ENCODE measurements at places on chromosomes 1 and 21.

- DNase-seq = no peak
Observed at GRCh38 chr1:51693419-51694155, 76.7 kb downstream of the OSBPL9 start.

DNA sequence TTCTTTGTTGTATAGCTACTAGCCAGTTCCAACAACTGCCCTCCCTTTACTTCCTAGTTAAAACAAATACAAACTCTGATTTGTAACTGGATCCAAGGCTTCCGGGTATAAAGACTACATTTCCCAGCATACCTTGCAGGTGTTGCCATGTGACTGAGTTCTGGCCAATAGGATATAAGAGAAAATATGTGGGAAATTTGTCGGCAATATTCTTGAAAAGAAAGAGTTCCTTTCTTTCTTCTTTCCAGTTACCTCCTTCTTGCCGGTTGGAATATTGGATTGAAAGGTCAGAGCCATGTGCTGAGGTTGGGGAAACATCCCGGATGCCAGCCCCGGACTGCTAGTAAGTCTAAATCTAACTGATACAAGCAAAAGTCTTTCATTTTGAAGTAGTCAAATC lies 23.0 kb upstream of the ZBTB40 start:
- peak; percentile 46 for DNase-seq

DNA sequence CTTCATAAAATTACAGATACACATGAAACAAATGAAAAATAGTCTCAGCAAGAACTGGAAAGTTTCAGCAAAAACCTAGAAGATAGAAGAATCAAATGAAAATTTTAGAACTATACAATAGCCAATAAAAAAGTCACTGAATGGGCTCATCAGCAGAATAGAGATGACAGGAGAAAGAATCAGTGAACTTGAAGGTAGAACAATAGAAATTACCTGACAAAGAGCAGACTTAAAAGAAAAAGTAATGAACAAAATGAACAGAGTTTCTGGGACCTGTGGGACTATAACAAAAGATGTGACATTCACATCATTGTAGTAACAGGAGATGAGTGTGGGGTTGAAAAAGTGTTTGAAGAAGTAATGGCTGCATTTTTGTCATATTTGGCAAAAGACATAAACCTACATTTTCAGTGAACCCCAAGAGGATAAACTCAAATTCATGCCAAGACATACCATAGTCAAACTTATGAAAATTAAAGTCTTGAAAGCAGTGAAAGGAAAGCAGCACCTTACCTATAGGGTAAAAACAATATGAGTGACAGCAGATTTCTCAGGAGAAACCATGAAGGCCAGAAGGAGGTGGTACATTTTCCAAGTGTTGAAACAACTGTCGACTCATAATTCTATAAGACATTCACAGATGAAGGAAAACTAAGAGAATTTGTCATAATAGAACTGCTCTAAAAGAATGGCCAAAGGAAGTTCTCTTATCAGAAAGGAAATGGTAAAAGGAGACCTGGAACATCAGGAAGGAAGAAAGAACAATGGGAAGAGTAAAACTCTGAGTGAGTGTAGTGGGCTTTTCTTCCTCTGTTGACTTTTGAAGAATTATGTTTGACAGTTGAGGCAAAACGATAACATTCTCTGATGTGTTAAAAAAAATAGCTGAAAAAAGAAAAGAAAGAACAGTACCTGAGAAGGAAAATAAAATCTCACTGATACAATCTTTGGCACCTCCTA lies 23.5 kb downstream of the NTPCR start:
- DNase-seq = no peak

GRCh38 chr1:155063550-155064110 lies at the start of gene EFNA4:
Gene EFNA4, plus strand, starts transcription at chr1:155063740. Its CDS starts 84 bp downstream, at chr1:155063824.
- DNase-seq = peak; percentile 85

GRCh38 chr1:109650609-109651008 lies 5.3 kb upstream of the GSTM4 start:
- DNase-seq = no peak

DNA sequence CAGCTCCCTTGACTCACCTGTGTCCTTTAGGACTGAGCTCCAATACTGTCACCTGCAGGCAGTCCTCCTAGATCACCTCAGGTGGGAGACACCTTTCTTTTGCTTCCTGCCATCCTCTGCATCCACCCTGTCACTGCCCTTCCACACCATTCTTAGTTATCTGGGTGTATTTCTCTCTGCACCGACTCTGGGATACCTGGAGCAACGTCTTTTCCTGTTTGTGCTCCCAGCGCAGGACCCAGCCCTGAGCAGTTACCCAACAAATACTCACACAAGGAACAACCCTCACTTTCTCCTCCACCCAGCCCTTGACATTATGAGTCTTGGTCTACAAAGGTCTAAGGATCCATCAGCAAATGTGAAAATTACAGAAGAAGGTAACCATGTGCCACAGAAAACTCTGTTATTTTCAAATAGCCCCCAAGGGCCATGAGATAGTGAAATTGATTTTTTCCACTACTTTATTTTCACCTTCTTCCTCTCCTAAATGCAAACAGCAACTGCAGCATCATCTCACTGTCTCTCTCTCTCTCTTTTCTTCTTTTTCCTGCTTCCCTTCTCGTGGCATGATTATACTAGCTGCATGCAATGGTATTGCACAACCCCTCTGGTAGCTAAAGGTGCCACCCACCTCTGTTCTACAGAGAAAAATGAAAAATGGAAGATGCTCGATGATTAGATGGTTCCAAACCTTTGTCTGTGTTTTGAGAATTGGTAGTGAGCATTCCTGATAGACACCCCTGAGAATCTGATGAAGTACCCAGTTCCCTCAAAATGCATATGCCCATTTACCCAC lies 89.0 kb downstream of the MIS18A start:
- no peak for DNase-seq

GRCh38 chr1:150273311-150273710 lies 721 bp downstream of the C1orf54 start:
- no peak for DNase-seq

DNA sequence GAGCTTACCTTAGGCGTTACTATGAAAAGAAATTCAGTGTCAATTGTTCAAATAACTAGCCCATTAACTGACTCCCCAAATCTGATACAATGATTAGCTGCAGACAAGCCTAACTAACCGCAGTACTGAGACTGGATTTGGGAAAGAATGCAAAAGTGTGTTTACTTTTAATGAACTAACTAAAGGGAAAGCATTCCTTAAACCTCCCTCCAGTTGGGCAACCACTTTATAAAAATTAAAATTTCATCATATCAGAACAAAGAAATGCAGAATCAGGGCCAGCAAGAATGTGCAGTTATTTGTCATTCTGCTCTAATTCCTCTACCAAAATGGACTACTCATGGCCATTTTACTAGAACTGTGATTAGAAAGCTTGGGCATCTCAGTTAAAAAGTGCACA lies 11.7 kb upstream of the NR5A2 start:
- DNase-seq = no peak

GRCh38 chr1:14246471-14246870 lies 352.0 kb upstream of the KAZN start:
- no peak for DNase-seq

GRCh38 chr1:109271458-109271857 lies 11.5 kb downstream of the PSRC1 start:
- no peak for DNase-seq

DNA sequence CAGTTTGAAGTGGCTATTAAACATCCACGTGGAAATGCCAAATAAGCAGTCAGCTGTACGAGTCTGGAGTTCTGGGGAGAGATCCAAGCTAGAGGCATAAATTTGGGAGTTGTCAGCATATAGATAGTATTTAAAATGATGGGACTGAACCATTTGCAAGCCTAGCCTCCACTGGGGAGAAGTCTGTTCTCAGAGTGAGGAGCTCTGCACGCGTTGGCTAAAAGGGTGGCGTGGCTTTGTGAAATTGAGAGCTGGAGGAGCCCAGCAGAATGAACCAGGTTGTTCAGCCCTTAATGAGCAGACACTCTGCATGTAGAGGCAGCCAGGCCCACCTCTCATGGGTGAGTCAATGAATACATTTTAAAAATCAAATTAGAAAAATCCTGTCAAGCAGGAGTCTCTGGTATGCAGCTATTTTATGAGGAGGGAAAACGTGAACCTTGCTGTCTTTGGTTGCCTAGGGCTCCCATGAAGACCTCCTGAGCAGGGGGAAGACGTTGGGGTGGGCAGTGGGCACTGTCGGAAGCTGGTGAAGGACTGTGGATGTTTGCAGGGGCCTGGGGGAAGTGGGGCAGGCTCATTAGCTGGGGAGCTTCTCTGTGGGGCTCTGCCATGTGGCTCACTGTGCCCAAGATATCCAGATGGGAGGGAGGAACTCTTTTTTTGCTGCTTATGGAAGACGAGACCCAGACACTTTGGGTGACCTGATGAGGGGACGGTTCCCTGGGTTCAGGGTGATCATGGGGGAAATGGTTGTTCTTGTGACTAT lies 18.8 kb downstream of the TMCC2 start:
- no peak for DNase-seq

DNA sequence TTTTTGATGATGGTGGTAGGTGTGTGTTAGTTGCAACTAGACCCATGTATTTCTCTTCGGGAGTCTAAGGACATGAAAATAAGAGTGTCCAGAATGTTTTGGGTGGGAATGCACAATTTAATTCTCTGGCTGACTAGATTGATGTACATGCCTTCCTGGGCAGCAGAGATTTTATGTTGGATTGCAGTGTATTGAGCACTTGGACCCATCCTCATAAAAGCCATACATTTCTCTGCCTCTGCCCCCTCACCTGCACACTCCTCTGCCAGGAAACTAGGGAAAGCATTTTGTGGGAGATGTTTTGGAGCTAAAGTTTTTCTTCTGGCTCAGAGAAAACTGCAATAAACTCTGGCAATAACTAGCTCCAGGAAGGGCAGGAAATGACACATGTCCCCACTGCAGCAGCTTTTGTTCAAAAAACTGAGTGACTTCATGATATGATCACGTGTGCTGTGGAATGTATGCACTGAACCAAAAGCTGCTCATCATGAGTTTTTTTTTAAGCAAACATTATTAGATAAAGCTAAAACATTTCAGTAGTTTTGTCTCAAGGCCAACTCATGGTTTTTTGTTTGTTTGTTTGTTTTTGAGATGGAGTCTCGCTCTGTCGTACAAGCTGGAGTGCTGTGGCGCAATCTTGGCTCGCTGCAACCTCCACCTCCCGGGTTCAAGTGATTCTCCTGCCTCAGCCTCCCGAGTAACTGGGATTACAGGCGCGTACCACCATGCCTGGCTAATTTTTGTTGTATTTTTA lies 17.6 kb downstream of the RIT1 start:
- DNase-seq = peak; percentile 38

DNA sequence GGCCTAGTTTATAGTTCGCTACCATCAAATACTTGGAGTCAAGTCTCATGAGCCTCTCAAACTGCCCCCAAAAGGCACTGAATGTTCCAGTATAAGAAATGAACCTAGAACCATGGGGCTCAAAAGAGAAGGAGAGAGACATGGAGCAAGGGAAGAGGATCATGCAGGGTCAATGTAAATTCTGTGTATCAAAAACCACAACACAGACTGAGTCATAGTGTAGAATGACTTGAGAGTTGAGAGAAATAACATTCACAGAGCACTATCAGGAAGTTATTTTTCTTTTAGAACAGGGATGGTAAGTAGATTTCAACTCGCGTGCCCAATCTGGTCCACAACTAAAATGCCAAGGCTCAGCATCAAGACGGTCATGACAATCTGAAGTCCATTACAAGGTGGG lies 59.8 kb downstream of the GNG12 start:
- no peak for DNase-seq

DNA sequence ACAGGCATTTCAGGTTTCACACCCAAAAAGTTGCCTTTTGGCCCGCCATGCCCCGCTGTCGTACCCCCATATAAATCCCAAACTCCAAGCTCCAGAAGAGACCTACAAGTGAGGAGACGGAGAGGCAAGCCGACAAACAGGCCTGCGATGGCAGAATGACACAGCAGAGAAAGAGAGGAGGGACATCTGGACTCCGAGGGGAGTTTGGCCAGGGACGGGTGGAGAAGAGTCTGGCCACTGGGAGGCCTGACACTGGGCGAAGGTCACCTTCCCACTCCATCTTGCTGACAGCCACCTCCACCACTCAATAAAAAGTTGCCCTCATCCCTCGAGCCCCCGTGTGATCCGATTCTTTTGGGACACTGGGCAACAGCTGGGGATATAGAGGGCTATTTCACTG lies 1.9 kb upstream of the CFH start:
- no peak for DNase-seq

GRCh38 chr1:201480231-201481003 lies 11.4 kb upstream of the PHLDA3 start:
- peak; percentile 63 for DNase-seq

- DNase-seq = no peak
Observed at GRCh38 chr1:25123551-25123950, 108.8 kb downstream of the SYF2 start.

DNA sequence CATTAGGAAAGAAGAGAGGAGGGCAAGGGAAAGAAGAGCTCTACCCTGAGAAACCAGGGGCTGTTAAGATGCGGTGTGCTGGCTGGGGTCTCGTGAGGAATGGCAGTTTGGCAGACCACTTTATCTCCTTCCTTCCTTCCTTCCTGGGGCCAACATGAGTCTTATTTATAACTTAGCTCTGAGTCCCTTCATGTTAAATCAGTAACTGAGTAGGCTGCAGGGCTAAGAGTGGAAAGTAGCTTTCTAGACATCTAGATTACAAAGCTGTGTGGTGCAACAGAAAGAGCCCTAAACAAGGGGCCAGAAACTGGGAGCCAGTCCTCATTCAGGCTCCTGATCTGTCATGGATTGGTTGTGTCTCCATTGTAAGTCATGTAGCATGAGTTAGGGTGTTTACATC lies 135.4 kb upstream of the DUSP10 start:
- DNase-seq = no peak

- DNase-seq = no peak
Observed at GRCh38 chr1:109482242-109482641, 1.5 kb upstream of the ATXN7L2 start.

DNA sequence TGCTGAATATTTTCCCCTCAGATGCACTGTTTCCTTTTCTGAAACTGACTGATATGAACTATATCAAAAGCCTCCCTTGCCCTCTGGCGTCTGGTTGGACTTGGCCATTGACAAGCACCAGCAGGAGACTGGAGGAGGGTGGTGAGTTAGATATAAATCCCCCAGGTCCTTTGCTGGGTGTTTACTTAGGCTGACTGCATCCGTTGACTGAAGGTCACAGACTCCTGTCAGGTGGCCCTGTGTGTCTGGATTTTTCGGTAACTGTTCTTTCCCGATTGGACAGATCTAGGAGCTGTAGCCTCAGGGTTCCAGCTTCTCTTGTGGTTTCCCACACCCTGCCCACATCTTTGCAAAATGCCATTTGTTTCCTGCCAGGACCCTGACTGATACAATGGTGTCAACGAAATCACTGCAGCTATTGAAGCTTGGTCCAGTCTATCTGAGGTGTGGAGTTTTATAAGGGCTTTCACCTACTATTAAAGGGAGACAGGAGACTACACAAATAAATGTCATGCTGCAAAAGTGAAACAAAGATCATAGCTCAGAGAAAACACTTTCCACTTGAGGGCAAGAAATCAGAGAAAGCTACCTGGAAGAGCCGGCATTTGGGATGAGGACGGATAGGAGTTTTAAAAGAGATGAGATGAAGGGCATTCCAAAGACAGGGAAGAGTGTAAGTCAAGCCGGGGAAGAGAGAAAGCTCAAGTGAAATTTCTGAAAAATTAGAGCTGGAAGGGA lies 1.5 kb upstream of the MAGI3 start:
- no peak for DNase-seq

- DNase-seq = no peak
Observed at GRCh38 chr1:209583408-209583807, at the start of gene CAMK1G. Gene CAMK1G, plus strand, starts transcription at chr1:209583714. Its CDS starts 11,270 bp downstream, at chr1:209594984.

GRCh38 chr1:228833911-228834688 lies 98.8 kb downstream of the RHOU start:
- no peak for DNase-seq

GRCh38 chr1:9165396-9165795 lies 36.5 kb upstream of the GPR157 start:
- DNase-seq = no peak

Measured in CD4-positive, alpha-beta T cell treated with Interleukin-2 at 100 ng/mL for 4 hours (primary cell).